ENCODE measurements at places on chromosomes 1 and 21.

DNA sequence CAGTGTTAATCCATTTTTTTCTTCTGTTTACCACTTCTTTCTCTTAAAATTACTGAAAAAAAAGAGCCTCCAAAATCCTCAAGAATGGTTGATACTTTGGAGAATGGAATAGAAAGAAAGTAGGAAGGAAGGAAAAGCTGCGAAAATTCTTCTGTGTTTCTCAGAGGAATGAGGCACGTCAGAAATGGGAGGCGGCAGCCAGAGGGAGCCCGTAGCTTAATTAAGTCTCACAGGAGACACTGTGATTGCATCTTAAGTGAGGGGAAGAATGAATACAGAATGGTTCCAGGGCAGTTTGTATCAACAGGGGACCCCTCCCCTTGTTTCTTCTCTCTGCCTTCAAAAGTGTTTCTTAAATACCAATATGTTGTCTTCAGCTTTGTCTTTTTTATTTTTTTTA lies 1099.5 kb downstream of the PLA2G4A start:
- DNase-seq: peak; percentile 4

- DNase-seq: peak; percentile 21
Observed at GRCh38 chr21:17585875-17586450, 26.7 kb downstream of the BTG3 start.

DNA sequence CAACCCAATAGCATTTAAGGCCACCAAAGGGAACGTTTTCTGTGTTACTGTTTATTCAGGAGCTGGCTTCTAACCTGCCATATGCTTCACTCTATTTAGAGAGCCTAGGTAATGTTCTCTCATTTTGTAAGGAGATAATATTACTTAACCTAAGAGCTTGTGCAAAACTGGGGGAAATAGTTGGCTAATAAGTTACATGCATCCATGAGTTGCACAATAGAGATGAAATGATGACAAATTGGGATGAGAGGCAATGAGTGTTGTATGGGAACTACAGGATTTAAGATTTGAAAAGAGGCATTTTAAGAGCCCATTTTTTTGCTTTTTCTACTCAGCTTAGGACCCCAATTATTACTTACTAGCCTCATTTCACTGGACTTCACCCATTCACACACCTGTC lies 151.0 kb downstream of the ST6GALNAC3 start:
- DNase-seq: no peak

- DNase-seq: no peak
Observed at GRCh38 chr21:31011412-31011811, 26.9 kb downstream of the KRTAP19-8 start.

DNA sequence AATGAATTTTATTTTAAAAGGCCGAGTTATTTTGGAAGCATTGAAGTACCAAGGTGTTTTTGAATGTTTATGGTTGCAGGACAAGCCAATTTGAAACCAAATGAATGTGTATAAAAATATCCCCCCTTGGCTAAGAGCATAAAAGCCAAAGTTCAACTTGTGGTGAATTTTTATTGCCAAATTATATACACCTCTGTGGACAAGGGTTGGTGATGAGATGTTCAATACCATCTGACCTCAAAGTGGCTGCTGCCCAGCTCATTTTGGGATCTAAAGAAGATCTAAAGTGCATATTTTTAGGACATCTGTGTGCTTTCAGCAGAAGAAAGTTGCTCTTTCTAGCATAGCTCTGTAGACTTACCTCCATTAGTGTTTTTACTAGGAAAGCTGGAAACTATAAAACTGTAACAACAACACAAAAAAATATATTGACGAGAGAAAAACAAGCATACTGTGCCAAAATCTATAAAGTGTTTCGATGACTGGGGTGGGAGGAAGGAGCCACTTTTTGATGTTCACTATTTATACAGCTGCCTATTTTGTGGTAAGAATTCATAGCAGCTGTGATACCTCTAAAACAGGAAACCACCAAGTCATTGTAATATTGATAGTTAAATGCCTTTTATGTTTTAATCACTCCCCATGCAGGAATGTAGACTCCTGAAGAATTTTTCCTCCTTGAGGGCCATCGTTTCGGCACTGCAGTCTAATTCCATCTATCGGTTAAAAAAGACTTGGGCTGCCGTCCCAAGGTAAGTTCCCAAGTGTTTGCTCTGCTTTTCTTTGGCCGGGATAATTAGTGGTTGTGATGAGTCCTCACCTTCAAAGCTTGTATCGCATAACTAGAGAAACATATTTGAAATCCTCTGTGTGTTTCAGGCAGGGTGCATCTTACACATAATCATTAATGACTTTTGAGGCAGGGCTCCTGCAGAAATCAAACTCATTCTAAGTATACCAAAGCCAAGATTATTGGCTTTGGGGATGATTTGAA lies 83.2 kb downstream of the RGL1 start:
- DNase-seq: no peak

- no peak for DNase-seq
Observed at GRCh38 chr1:50332941-50333594, 90.2 kb downstream of the DMRTA2 start.

DNA sequence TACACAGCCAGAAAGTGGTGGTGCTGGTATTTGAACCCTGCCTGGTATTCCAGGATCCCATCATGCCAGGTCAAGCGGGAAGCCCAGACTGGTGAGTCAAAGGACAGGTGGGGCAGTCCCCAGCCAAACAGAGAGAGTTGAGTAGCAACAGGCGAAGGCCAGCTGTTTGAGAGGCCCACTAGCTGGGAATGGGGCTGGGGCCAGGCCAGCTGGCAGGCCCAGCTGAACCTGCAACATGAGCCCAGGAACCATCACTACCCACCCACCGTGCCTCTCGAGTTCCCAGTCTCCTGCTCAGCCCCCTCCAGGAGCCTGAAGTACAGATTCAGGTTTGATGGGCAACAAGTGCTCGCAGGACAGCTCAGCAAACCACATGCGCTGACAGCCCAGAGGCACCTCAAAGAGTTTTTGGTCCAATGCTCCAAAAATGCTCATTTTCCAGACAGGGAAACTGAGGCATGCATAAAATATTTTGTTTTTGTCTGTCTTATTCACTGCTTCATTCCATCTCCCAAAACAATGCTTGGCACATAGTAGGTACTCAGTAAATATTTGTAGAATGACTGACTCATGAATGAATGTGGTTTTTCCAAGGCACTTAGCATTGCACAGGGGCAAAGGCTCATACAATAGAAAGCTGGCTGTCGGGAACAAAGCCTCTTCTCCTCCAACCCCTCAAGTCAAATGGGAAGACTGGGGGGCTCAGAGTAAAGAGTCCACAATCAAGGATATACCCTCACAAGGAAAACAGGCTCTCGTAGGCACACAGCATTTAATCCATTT lies 42.5 kb upstream of the CLIC4 start:
- DNase-seq: no peak

DNA sequence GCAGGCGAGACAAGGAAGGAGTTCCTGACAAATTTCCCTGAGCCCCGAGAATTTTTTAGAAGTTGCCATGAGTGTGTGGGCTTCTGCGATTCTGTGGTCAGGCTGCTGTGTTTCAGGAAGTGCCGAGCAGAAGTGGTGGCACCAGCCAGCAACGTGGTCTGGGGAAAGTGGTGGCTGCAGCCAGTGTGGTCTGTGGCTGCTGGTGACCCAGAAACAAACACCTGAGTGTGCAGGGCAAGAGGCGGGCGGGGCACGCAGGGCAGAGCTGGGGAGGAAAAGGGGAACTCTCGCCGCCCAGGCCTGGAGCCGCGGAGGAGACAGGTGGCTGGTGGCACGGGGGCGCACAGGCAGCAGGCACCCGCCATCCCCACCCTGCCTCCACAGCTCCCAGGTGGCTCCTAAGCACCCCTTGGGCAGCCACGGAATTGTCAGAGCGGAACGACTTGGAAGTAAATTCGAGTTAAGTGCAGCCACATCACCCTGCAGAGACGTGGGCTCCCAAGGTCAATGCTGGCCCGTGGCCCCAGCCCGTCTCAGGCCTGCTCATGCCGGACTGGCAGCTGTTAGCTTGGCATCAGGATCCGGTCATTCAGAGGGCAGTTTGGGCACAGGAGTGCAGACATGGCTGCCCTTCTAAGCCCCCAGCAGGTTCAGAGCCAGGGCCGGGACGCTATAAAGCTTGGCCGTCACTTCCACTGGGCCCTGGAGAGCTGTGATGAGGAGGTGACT lies 25.1 kb downstream of the PRDM16 start:
- no peak for DNase-seq

DNA sequence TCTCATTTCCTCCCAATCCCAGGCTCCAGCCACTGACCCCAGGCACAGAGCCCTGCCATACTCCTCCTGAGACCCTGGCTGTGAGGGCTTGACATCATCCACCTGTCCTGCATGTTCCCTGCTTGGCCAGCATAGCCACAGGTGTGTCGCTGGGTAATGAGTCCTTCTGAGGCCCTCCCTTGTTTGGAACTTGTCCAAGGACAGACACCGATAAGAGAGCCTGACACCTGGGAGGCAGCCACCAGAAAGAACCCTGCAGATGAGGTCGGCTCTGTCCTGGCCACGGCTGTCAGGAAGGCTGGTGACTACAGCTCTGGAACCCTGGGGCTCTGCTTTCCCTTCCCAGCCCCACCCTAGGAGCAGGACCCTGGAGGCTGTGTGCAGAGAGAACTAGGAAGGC lies 34.6 kb downstream of the TMEM63A start:
- DNase-seq: no peak

GRCh38 chr21:33403128-33403785 lies at the start of gene IFNGR2:
Gene IFNGR2, plus strand, starts transcription at chr21:33403413. Its CDS starts 131 bp downstream, at chr21:33403544.
- no peak for DNase-seq

GRCh38 chr1:63101336-63101735 lies 221.0 kb upstream of the FOXD3 start:
- DNase-seq: no peak

DNA sequence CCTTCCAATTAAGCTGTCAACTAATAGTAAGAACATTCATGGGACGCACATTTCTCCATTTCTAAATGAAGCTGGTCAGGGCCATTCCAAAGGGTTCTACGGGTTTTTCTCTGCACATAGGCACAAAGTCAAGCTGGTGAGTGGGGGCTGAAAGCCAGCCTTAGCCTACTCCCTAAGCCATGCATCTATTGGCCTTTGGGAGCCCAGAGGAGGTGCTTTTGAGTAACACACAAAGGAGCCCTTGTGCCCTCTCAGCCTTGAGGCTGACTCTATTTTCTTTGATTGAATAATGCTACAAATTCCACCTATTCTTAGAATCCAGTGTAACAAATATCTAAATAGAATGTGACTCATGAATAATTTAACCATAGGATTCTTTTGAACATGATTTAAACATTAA lies 73.6 kb downstream of the RGS13 start:
- DNase-seq: no peak

DNA sequence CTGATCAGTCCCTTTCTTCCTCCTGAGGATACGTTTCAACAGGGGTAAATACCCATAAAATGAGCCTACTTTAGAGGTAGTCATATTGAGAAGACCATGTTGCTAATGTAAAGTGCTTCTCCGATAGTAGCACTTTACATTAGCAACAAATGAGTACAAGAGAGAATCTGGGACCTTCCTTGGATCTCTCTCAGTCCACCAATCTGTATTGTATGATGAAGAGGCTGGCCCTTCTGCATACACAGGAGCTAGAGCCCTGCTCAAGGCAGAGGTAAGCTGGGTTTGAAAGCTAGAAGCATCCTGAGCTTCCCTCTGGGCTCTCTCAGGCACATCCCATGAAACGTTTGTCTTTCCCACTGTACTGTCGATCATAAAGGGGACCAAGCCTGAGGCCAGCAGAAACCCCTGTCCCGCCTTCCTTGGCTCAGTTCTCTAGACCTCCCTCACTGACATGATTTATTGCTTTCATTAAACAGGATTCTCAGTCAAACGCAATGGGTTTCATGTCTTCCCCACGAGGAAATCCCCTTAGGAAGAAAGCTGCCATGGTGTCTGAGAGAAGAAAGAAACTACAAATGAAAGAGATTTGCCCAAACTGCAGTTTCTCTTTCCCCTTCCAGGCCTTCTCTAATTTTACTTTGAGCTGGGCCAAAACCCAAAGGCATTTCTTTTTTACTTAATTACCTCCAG lies 62.8 kb upstream of the BCAR3 start:
- DNase-seq: no peak

DNA sequence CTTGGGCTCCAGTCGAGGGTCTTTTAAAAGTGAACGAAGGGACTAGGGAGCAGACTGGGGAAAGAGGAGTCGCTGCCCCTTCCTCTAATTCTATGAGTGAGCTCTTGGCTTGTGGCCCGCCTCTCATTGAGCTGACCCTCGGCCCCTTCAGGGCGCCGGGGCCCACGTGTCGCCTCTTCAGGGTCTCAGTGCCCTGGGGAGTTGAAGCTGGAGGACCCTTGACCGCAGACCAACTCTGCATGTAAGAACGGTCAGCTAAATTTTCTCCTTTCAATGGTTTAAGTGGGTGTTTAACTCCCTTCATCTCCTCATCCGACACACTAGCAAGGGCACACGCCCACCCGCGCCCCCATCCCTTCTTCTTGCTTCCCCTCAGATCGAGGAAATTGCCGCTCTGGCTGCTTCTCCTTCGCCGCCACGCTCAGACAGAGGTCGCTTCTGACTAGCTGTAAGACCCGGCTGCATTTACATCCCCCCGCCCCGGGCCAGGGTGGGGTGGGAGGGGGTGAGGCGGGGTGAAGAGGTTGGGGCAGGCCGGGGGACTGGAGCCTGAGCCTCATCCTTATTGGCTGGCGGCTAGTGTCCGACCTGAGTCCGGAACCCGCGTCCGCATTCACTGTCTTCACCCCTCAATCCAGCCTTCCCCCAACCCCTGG lies 10.9 kb downstream of the NR5A2 start:
- no peak for DNase-seq

- no peak for DNase-seq
Observed at GRCh38 chr1:156741481-156741983, 644 bp upstream of the MRPL24 start.

GRCh38 chr1:240522122-240522822 lies 89.7 kb downstream of the GREM2 start:
- DNase-seq: no peak

- no peak for DNase-seq
Observed at GRCh38 chr1:53073868-53074311, 11.9 kb downstream of the PODN start.

- DNase-seq: no peak
Observed at GRCh38 chr21:10575311-10575667, 53.9 kb downstream of the TPTE start.

DNA sequence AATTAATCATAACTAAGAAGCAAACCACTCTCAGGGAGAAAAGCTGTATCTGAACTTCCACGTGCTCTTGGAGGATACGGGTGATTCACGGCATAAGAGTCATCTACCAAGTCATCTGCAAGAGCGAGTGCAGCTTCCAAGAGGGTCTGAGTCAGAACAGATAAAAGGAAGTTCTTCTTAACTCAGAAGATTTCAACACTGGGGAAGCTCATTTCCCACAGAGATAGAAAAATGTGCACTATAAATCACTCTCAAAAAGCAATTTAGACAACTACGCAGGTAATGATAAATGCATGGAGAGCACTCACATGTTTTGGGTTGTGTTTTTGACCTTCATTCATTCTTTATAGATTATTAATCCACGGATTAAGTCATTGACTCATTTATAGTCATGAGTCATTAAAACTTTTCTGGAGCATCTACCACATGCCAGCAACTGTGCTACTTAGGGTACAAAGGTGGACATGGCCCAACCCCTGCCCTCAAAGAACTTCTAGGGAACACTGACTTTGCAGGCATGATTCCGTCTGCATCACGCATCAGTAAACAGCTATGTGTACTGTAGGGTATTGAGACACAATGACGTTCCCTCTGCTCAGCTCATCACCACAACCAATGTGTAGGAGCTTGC lies 20.8 kb downstream of the KCNJ15 start:
- DNase-seq: no peak
